LoVo (cell line): ENCODE measurements at places on chromosomes 1 and 21.

DNA sequence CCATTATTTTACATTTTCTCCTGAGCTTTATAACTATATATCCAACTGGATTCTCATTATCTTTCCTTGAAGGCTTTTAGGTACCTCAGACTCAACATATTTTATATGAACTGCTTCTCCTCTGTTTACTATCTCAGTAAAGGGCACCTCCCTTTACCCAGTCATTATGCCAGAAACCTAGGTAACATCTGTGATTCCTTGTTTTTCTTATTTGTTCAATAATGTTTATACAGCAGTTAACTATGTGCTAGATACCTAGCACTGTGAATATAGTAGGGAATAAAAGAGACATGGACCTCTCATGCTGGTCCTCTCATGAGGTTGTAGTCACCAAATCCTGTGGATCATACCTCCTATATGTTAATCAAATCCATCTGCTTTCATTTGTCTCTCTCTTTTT lies 25.6 kb downstream of the PPP1R12B start:
- DNase-seq = no peak

DNA sequence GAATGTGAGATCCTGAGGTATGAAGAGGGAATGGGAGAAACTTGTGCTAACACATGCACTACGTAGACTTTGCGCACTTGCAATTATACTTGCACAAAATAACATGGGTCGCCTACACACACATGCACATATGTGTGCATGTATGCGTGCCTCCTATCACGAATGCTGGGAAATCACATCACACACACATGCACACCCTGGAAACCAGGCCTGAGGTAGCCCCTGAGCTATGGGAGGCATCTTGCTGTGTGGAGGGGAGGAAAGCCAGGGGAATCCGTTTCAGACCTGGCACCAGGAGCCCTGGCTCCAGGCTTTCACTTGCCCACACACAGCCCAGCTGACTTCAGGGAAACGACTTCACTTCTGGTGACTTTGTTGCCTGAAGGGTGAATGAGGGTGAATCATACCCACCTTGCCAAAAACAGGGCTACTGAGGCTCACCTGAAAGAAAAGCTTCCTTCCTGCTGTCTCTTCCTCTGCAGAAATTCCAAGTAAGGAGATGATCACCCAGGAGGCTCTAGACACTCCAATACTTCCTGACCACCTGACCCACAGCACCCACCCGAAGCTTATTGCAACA lies 136.0 kb upstream of the NGF start:
- no peak for DNase-seq

- DNase-seq = no peak
Observed at GRCh38 chr1:172669011-172669410, 10.1 kb downstream of the FASLG start.

- no peak for DNase-seq
Observed at GRCh38 chr1:1436630-1437032, 1.1 kb downstream of the VWA1 start.

DNA sequence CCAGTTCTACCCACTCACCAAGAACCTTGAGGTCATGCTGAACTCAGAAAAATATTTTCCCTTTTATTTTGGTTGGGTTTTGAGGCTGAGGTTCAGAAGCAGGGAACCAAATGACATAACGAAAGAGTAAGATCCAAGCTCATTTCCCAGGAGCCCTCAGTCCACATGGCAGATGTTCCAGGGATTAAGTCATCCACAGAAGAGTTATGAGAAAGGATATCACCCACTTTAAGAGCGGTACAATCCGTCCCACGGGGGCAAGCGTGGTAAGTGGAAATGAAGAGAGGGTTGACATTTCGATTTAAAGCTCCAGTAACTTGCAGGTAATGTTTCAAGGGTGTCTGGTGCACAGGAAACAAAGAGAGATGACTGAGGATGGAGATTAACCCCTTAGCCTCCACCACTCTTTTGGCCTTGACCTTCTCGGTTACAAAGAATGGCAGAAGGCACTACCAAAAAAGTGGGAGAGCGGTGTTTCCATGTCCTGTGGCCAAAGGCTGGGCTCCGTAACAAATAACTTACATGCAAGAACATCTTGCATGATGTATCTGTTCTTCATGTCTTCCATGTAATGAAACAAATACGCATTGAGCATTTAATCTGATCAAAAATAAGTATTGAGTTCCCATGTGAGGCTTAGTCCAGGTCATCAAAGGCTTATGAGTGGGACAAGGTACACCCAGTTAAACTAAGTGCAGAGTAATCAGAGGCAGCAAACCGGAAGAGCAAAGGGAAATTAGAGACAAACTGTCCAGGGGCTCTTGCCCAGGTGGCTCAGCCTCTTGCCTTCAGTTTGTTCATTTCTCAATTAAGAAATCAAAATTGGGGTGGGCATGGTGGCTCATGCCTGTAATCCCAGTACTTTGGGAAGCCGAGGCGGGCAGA lies 241.4 kb downstream of the TOMM20 start:
- DNase-seq = no peak

- DNase-seq = no peak
Observed at GRCh38 chr1:53015508-53015860, 46.5 kb upstream of the PODN start.

DNA sequence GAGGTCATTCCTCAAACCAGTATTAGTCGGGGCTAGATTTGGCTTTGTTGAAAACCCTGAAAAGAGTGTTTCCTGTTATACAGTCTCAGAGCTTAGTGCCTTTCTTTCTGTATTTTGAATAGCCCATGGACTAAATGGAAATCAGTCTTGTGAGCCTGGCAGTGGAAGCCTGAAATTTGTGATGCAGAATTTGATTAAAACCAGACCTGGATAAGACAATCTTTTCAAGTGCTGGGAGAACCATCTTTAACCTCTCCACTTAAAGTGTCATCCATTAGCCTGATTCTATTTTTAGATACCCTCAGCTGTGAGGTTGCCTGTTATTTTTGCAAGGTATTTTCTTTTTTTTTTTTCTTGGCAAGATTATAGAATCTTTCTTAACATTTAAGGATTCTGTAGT lies 19.5 kb downstream of the ACTN2 start:
- no peak for DNase-seq

GRCh38 chr1:25095635-25096200 lies 136.6 kb downstream of the SYF2 start:
- DNase-seq = no peak

GRCh38 chr1:239536165-239536849 lies 149.9 kb downstream of the CHRM3 start:
- DNase-seq = no peak

DNA sequence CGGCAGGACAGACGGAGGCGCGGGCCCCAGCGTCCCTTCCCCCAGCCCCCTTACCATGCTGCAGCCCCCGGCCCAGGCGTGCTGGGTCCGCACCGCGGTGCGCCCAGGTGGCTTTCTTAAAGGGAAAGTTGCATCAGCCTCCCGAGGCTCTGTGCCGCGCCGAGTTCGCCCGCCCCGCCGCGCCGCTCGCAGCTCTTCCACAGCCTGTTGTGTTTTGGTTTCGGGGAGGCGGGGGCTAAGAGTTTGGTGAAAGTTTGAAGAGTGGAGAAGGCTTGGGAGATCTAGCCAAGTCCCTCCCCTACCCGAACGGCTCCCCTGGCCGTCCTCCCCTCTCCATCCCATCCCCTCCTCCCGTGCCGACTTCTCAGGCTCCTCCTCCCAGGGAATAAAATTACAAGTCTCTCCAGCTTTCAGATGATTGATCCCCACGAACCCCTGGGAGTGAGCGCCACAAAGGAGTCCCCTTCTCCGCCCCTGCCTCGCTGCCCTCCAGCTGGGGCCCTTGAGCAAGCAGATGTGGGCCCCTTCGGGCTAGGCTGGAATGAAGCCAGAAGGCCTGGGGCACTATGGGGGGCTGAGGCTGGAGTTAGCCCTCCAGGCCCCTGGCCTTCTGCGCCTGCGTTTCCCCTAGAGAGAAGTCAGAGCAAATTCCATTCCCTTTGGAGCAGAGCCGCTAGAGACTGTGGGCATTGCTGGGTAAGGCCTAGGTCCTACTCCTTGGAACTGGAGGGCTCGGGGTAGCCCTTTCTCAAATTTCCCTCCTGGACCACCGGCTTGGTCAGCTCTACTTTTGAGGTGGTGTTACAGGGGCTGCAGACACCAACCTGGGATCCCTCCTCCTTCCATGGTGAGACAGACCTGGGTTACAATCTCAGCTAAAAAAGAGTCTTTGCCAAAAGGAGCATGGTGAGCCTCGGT lies at the start of gene SLC6A9:
SLC6A9 (minus strand) TSS at position 211 of the 918 bp plus-strand sequence. CDS start 7,185 bp downstream, outside the sequence.
- DNase-seq = peak; percentile 11

DNA sequence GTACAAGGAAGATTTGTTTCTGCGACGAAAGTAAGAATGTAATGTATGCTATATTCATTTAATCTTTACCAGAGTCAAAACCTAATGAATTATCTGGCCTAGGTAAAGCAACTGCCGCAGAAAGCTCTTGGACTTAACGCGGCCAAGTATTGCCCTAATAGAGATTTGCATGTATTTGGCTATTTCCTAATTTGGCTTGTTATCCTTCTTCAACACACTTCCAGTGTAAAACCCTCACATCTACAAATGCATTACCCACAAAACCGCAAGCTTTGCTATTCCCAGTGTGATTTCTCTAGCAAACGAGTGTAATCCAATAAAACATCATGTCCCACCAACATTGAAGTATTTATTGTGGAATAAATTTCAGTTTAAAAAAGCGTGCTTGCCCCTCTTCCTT lies 123.8 kb upstream of the LMO4 start:
- DNase-seq = no peak

DNA sequence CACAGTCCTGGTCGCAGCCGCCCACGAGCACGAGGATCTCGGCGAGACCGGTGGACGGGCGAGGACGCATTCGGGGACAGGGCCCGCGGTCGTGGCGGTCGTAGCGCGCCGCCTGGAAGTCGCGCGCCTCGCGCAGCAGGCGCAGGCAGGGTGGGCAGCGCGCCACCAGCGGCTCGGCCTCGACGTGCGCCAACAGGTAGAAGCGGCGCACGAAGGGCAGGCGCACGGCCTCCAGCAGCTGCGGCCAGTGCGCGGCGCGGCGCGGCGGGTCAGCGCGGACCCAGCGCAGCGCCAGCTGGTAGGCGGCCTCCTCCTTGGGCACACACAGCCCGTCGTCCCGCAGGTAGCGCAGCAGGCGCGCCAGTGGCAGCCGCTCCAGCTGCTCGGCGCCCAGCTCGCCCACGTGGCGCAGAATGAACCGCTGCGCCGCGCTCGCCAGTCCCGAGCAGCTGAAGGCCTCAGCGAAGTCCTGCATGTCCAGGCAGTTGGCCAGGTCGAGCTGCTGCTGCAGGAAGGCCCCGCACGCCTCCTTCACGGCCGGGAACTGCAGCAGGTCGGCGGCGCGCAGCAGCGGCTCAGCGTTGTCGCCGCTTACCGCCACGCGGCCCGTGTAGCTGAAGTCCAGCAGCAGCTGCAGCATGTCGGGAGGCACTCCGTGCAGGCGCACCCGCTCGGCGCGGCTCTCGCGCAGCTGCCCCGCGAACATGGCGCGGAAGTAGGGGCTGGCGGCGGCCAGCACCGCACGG lies 573 bp downstream of the KLHL21 start:
- peak; percentile 29 for DNase-seq

DNA sequence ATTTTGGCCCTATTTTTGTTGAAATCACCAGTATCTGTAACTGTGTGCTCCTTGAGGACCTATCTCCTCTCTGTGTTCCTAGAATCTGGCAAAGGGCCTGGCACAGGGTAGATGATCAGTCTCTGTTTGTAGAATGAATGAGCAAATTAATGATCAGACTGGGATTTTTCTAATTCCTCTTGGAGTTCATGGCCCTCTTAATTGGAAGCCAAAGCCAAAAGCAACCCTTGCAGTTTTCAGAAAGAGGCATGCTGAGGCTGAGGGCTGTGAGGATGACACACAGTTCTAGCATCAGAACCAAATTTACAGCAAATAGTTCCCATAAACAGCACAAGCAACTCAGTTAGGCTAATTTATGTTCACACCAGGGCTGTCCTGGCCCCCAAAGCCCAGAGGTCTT lies 111.1 kb upstream of the BEND5 start:
- no peak for DNase-seq

- DNase-seq = no peak
Observed at GRCh38 chr21:38965241-38965640, 159.5 kb downstream of the ETS2 start.

- DNase-seq = no peak
Observed at GRCh38 chr1:43447891-43448708, 5.6 kb downstream of the HYI start.

DNA sequence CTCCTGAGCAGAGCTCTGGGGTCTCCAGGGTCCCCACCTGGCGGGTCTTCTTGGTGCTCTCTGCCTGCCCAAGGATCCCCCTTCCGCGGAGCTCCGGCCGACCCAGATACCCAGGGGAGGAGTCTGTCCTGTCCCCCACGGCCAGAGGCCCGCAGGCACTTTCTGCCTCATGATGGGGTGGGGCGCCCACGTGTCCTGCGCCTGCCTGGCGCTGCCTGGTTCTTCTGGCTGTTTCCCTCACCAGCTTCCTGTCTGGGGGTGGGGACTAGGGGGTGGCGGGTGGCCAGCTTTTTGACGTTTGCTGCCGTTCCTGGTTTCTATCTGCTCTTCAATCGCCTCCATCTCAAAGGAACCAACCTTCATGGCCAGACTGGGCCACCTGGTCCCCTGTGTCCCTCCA lies 313.3 kb upstream of the VAMP3 start:
- DNase-seq = no peak

GRCh38 chr1:224259986-224260385 lies 70.0 kb downstream of the NVL start:
- no peak for DNase-seq

DNA sequence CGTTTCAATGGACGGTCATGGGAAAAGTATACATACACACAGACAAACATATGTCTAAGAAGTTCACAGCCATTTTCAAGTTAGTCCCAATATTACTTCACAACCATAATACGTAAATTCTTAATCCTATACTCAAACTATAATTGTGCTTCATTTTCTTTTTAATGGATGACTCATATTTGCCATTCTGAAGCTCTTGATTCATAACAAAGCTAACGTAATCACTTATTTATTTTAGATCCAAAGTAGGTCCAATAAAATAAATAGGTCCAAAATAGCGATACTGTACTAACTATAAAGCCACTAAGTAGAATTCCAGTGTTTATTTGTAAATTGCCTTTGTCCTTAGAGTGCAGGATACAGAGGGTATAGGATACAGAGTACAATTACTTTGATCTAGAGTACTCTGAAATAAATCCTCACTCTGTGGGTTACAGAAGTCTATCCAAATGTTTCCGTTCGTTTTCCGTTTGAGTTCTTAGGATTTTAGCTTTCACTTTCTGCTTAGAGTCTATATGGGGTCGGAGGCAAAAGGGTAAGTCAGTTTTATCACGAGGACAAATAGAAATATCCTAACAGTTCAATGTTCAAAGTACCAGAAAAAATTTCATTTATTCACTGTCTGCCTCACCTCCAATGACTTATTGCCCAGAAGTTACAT lies 8.8 kb upstream of the C1orf115 start:
- DNase-seq = peak; percentile 21

GRCh38 chr1:26353976-26354820 lies at the start of gene CRYBG2:
Gene CRYBG2 (minus strand): TSS chr1:26354130. CDS start chr1:26346657, 7,473 bp downstream.
- peak; percentile 86 for DNase-seq

- DNase-seq = no peak
Observed at GRCh38 chr1:61183471-61184039, 101.2 kb downstream of the NFIA start.
